ENCODE measurements at places on chromosomes 2 and 18.

DNA sequence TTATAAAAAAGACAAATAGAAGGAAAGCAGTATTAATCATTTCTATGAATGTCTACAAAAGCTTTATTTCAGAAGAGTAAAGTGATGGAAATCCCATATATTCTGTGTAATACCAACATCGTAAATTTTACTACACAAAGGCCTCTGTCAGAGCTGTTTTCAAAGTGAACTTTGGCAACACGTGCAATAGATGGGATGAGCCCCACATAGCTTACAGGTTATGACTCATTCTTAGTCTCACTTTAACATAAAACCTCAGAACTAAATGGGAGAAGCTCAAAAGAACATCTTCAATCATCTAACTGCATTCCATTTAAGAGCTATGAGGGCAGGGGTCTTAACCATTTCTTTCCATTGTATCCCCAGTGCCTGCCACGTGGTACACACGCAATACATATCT, 11.5 kb downstream of the VPS4B start:
- DNase-seq, result no peak

- no peak for DNase-seq
Observed at GRCh38 chr2:12486205-12487118, 230.3 kb upstream of the TRIB2 start.

GRCh38 chr2:29192526-29192925, 77.3 kb downstream of the CLIP4 start:
- no peak for DNase-seq

DNA sequence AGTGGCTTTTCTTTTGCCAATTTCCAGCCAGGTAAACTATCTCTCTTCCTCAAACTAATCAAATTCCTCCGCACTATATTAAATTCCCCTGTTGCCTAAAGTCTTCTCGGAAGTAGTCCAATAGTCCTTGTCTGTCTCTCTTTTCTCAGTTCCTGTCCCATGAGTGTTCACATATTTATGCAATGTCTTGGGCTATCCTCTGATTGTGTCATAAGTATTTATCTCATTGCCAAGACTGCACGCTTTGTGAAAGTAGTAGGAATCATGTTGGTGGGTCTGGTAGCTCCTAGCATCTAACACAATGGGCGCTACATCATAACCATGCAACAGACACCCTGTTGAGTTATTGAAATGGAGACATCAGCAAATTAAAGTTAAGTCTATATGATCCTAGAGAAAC, 59.9 kb upstream of the POU3F3 start:
- no peak for DNase-seq

GRCh38 chr2:64881037-64881492, 108.1 kb upstream of the SLC1A4 start:
- DNase-seq, result no peak

- DNase-seq, result no peak
Observed at GRCh38 chr18:56927786-56928185, 219.1 kb upstream of the BOD1L2 start.

DNA sequence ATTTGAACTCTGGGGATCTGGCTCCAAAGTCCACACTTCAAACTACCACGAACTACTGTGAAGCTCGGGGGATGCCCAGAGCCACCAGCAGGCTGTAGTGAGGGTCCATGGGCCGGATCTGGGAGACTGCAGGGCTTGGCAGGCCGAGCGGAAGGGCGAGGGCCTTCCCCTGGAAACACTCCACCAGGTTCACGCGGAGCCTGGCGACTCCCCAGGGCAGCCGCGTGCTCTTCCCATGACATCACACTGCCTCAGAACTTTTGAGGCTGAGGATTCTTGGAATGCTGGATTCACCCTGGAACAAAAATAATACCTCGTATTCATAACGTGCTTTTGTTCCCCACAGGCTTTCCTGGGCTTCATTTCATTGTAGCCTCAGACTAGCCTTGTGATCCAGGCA, 201.0 kb downstream of the SMAD7 start:
- DNase-seq, result no peak

- peak; percentile 5 for DNase-seq
Observed at GRCh38 chr2:152718909-152719645, 657 bp downstream of the ARL6IP6 start.

DNA sequence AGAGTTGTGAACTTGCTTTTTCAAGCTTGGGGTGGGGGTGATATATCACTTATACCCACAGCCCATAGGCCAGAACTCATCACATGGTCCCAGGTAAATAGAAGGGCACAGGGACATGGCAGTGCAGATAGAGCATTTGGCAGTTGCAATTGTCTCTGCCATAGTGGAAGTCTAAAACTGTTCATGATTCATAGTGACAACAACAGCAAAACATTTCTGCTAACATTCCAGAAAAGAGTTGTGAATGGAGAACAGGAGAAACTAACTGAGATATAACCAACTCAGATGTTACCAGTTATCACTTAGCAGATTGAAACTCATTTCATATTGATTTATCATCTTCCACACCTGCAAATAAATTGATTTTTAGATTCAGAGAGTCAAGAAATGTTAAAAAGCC, 278.6 kb upstream of the KYNU start:
- DNase-seq, result no peak

All from GM04503 (cell line).